NCI-H510A treated with DMSO at 0.1 percent for 48 hours (cell line): ENCODE measurements at places on chromosomes 3 and 15.

DNA sequence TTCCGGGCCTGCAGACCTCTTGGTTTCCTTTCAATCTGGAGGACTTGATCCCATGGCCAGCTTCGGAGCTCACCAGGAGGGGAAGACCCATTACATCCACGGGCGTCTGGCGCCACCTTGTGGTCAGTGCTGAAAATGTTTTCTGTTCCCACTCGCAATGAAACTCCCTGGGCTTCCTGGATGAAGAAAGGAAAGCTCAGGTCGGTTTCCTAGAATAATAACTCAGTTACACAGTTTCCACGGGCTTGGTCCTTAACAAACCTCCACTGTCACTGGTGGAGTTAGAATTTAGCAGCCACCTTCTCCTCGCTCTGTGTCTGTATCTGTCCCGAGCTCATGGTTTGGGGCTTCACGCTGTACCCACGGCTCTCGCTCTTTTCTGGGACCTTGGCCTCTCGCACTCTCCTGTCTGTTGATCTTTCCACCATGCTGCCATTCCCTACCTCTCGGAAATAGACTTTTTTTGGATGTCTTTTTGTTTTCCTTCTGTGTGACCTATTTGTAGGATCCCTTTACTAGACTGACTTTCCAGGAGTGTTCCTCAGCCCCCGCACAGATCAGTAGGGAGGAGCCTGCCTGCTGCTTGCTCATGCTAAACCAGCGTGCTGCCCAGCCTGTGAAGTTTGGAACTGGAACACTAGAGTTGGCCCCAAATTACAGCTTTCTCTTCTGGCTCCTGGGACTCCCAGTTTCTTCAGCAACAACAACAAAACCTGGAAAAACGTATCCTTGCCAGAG lies 56.3 kb downstream of the IL20RB start:
- peak; percentile 73 for DNase-seq

DNA sequence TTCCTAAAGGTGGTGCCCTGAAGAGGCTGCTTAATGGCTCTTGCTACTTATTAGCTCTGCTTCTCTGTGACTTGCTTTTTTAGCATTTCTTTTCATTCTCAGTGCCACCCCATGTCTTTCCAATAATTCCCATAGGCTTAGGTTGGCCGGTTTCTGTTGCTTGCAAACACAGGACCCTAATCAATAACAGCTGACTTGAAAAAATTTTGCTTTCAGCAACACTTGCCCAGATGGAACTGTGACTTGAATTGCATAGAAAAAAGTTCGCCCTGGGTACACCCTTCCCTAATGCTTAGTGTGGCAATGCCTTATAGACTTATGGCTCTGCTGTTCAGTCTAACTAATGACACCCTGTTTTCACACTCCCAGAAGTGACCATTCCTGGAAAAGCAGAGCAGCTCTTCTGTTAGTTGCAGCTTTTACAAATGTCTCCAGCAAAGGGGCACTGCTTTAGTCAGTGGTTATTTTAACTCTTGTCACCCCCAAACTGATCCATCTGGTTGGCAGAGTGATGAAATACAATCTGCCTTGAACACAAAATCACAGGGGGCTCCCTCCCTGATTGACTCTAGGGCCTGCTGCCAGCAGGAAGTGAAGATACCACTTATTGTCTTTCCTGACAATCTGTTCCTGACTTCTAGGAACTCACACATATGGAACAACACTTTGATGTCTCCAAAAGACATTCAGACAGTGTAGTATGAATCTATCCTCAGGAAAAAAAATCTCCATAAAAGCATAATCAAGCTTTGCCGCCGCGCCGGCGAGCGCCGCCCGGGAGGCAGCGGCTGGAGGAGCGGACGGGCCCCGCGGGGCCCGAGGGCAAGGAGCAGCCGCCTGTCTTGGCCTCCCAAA lies 9.7 kb upstream of the SLMAP start:
- no peak for DNase-seq

DNA sequence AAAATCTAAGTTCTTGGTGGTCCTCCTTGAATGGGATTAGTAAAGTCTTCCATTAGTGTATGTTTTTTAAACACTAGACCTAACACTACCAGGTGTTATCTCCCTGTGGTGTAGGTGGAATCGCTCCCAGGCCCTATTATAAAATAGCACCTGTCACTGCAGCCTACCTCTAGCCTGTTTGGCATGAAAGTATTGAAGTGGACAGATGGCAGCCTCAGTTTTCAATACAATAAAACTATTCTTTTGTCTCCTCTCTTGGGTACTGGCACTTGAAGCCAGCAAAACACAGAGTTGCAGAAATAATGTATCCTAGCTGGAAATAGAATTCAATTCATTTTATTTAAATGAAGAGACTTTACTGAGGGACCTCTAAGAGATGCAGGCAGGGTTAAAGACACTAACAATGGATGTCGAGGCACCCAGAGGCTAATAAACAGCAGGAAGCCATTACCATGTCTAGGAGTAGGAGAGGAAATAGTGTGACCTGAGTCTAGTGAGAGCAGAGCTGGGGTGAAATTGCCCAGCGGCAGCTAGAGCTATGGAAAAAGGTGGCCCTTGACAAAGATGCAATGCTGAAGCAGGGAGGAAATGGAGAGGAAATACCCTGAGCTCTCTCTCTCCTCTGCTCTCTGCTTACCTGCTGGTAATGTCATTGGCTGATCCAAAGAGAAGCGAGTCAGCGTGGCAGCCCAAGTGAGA lies 49.1 kb upstream of the TMEM158 start:
- peak; percentile 76 for DNase-seq

DNA sequence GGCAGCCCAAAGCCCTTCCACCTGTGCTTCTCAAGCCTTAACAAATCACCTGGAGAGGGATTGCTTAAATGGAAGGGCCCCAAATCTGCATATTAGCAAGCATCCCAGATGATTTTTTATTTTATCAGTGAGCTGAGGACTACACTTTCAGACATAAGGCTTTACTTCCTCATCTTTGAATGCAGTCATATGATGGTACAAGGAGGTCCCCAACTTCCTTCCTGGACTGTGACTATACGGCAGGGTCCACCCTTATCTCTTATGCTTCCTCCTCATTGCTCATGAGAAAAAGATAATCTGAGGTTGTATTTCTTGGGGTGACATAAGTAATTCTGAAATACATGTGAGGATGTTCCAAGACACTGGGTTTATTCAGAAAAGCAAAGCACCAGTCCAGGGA lies 13.7 kb upstream of the HEG1 start:
- no peak for DNase-seq

GRCh38 chr15:24848050-24848449 lies 106.7 kb upstream of the SNRPN start:
- peak; percentile 1 for DNase-seq

DNA sequence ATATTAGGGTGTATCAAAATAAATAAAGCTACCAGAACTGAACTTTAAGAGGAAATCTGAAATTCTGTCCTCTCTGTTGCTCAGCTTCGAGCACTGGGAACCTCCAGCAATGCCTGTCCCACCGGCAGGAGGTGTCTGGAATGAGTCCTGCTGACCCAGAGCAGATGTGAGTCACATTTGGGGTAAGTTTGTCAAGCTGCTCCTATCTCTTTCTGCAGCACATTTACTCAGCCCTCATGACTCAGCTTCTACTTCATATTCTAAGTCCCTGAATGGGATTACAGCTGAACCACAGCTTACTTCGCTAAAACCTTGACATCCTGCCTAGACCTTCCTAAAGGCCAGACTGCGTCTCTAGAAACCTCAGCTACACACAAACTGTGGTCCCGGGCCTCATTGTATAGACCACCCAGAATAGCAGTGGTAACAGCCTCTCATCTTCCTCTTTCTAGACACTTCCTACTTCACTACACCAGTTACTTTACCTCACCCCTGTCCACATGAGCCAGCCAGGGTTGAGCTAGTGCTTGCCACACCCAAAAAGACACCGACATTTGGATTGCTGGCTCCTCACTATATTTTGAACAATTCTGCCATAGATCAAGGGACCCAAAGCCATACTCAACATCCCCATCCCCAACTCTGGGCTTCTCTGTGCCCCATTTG lies 109.6 kb upstream of the TMCO5A start:
- DNase-seq: no peak

DNA sequence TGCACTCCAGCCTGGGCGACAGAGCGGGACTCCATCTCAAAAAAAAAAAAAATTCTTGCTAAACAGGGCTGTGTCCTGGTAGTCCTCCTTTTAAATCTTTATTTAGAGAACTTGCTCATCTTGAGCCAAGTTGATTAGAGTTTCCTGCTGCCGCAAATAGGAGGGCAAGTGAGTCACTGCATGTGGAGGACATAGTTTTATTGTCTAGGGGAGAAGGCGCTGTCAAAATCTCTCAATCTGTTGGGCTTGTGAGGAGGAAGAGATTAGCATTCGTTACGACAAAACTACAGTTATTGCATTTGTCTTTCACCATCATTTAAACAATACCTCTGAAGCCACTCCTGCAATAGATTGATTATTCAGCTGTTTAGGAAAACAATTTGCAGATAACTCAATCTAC lies 11.5 kb downstream of the MUC4 start:
- no peak for DNase-seq

- no peak for DNase-seq
These were observed 9.8 kb downstream of the SRPRB start for GRCh38 chr3:133815386-133815785.
